ENCODE measurements at places on chromosomes 4 and X.
A peak's percentile ranks its signal among the peaks of the same experiment; 100 is the strongest.

- no peak for DNase-seq
These were observed 22.8 kb downstream of the CRMP1 start for GRCh38 chr4:5869966-5870619.

DNA sequence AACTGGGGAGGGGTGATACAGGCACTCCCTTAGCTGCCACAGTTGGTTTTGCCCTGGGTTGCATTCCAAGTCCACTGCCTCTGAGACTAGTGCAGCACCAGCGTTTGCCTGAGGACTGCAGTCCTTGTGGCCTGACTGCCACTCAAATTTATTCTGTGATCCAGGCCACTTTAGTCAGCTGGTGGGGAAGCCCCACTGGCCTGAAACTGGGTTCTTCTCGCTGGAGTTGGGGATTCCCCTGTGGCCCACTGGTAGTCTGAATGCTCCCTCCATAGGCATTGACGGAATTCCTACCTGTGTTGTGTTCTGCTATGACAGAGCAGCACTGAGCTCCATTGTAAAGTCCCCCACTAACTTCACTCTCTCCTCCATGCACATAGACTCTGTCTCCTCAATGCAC lies 63.8 kb downstream of the PTPN13 start:
- no peak for DNase-seq

DNA sequence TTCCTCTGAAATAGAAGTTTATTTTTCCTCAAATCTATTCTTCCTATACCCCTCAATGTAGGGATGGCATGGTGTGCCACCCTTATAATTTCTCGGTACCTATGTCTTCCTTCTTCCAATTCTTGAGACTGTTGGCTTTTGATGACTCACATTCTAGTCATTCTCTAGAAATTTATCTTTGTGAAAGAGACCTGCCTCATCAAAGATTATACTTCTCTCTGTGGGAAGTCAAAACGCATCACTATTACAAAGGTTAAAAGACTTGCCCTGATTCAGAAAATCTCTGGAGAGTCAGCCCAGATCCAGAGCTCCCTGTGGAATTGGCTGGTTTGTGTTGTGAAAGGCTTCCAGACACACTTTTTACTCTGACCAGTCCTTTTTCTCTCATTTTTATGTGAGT lies 65.9 kb upstream of the FSTL5 start:
- no peak for DNase-seq

GRCh38 chr4:52091801-52092200 lies 40.7 kb downstream of the SPATA18 start:
- no peak for DNase-seq

- no peak for DNase-seq
These were observed 207.4 kb upstream of the CXCL13 start for GRCh38 chr4:77398256-77398655.

- DNase-seq, result peak; percentile 43
These were observed 7.5 kb downstream of the HADH start for GRCh38 chr4:107996949-107997788.

- no peak for DNase-seq
These were observed 484.2 kb upstream of the HS3ST1 start for GRCh38 chr4:11912886-11913285.

- DNase-seq, result peak; percentile 9
These were observed 256.3 kb downstream of the CENPC start for GRCh38 chr4:67288964-67289363.

Measured in amniotic stem cell (primary cell).